ENCODE measurements at places on chromosomes 16 and 17.

- DNase-seq: no peak
Measured at GRCh38 chr17:31411707-31412285, 20.3 kb downstream of the RAB11FIP4 start.

DNA sequence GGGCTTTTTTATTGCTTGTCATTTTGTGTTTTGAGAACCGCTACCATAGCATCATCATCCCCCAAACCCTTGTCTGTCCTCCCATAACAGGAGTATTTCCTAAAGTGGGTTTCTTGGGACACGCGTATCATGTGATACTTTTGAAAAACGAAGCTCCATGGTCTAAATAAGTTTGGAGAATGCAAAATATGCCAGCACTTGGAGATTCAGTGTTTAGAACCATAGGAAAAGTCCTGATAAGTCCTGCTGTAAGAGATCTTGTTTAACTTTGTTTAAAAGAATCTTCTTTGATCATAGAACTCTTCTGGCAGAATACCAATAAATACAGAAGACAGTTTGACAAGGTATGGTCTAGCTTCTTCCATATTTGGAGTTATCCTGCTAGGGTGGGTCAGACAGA, 59.3 kb downstream of the NKD1 start:
- DNase-seq: no peak

DNA sequence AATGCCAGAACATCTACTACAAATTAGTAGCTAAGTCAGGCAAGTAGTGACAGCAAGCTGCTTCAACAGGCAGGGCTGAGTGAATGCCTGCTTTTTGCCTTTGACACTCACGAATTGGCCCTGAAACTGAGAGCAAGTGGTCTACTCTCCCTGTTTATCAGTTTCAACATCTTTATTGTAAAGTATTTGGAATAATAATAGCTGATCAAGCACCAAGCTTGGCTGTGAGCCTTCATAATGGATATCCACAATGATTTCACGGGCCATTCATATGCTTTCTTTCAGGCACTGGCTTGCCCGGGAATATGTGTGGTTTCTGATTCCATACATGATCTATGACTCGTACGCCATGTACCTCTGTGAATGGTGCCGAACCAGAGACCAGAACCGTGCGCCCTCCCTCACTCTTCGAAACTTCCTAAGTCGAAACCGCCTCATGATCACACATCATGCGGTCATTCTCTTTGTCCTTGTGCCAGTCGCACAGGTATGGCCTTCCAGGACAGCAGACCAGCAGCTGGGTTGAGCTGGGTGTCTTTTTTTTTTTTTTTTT, 5.2 kb downstream of the TLCD3A start:
- no peak for DNase-seq

DNA sequence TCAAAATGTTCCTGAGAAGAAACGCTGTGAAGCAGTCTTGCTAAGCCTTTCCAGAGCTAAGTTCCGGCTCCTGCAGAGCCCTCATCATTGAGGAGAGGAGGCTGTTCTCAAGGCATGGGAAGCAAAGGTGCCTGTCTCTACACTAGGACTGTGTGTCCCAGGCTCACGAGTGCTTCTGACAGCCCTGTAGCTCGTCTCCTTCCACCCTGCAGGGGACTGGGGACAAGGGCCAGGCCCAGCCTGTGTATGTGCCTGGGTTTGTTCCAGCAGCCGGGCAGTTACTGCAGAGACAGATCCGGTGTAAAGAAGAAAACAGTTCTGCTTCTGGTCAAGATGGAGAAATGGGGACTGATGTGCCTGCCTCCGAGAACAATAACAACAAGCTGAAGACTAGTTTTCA, 156.0 kb downstream of the ENGASE start:
- DNase-seq: no peak

Data from stimulated activated CD8-positive, alpha-beta memory T cell treated with anti-CD3 and anti-CD28 coated beads, Interleukin-4, amount 100 ng/mL, for 4 hours (primary cell).